ENCODE measurements at places on chromosomes 2 and 18.

DNA sequence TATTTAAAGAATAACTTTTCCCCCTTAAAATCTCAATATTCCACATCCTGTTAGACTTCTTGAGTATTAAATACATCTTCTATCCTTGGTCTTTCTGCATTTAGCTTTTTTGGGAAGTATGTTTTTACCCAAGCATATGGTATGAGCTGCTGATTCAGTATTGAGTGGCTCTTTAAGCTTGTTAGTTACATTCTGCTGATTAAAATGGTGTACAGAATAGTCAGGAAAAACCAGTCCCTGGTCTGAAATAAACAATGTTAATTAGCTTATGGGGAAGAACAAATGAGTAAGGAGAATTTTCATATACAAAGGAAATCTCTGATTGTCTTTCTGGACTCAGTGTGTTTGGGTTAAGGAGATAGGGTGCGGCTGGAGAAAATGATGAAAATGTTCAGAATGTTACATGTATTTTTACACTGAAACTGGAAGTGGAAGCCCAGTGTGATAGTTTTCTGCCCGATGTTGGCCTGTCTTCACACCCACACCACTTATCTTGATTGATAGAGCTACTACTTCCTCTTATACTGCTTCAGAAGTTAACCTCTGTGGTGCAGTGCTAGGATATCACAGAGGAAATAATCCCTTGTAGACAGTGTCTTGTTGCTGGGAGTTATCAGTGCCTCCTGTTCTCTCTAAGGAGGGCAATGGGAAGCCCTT, 84.0 kb downstream of the MSH2 start:
- no peak for DNase-seq

GRCh38 chr2:171308280-171309054, 125.3 kb downstream of the METTL8 start:
- DNase-seq: no peak

DNA sequence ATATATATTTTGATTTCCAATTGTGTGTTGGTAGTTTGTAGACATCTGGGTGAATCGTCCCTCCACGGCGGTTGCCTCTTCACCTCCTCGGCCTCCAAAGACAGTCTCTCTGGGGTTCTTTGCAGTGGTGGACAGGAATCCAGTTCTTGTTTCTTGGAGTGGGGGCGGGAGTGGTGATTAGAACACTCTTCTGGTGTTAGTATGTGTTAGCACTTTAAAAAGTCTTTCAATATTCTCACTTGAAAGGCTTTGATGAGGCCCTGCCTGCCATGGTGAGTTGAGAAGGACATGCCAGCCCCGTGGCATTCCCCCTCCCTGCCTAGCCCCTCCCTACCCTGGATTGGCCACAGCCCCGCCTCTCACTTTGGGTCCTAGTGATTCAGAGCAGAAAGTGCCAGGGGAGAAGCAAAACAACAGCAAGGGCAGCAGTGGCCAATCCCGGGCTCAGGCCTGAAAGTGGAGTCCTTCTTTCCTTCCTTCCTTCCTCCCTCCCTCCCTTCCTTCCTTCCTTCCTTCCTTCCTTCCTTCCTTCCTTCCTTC, 316.8 kb upstream of the HS6ST1 start:
- DNase-seq: no peak

DNA sequence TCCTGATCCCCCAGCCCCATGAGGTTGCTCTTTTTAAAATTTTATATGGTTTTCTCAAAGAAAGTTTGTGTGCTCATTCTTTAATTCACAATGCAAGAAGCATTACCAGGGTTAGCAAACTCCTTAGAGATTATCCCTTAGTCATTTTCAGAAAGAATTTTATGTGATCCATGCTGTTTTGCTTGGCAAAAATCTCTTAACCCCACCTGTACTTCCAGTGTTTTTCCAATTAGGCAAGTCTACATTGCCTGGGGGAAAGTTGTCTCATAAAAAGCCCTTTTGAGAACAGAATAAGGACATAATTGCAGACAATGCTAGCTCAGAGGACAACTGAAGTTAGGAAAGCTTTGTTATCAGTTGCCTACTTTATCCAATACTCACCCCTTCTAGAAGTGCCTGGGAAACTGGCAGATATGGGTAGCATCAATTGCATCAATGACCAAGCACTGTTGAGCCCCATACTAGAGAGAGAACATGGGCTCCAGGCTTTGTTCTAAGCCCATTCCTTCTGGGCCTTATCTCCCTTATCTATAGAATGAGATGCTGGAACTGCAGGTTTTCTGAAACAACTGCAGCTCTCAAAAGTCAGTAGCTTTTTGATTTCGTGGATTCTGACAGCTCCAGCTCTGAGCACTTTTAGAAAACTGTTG, 265.9 kb upstream of the SPHKAP start:
- DNase-seq: no peak

- no peak for DNase-seq
Measured at GRCh38 chr18:49160079-49160930, 209.5 kb upstream of the SMAD7 start.

DNA sequence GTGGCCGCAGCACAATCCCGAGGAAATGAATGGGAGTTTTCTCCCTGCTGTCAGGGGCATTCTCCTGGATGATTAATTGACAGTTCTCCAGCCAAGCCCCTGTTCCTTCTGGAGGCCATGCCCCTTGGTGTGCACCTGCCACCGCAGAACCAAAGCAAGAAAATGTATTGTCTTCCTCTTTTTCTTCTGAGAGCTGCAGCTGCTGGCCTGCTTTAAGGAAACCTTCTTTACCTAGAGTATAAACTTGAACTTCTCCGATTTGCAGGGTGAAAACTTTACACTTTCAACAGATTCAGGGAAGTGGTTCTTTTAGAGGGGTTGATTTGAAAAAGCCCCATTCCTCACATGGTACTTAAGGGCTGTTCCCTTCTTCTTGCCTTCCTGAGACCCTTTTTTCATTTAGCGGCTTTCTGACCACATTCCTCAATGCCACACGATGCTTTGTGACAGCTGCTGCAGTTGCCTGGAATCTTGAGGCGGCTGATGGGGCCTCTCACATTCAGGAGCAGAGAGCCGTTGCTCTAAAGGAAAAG, 402.8 kb downstream of the TXNL1 start:
- DNase-seq: no peak

- no peak for DNase-seq
Measured at GRCh38 chr2:203470371-203470770, 64.7 kb downstream of the RAPH1 start.

GRCh38 chr2:43041173-43041591, 185.2 kb downstream of the ZFP36L2 start:
- no peak for DNase-seq

- no peak for DNase-seq
Measured at GRCh38 chr18:76208678-76209306, 286.2 kb downstream of the ZNF516 start.

GRCh38 chr2:167353605-167354280, 465.5 kb downstream of the XIRP2 start:
- no peak for DNase-seq

DNA sequence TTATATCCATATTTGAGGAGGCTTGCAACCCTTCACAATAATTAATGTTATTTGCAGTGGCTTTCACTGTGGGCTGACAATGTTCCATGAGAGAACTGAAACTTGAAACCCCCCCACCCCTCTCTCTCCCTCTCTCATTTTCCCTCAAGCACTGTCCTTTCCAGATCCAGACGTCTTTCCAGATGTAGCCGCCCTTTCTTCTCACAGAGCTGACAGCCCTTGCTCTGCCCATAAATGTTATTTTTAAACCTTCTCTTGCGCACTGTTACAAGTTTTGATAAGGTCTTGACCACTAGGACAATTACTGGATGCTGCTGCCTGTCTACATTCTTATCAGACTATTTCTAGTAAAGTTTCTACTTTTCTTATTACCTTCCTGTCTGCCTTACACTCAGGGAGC, 91.4 kb upstream of the LINC00305 start:
- DNase-seq: no peak

- no peak for DNase-seq
Measured at GRCh38 chr2:118766871-118767270, 80.6 kb downstream of the EN1 start.

DNA sequence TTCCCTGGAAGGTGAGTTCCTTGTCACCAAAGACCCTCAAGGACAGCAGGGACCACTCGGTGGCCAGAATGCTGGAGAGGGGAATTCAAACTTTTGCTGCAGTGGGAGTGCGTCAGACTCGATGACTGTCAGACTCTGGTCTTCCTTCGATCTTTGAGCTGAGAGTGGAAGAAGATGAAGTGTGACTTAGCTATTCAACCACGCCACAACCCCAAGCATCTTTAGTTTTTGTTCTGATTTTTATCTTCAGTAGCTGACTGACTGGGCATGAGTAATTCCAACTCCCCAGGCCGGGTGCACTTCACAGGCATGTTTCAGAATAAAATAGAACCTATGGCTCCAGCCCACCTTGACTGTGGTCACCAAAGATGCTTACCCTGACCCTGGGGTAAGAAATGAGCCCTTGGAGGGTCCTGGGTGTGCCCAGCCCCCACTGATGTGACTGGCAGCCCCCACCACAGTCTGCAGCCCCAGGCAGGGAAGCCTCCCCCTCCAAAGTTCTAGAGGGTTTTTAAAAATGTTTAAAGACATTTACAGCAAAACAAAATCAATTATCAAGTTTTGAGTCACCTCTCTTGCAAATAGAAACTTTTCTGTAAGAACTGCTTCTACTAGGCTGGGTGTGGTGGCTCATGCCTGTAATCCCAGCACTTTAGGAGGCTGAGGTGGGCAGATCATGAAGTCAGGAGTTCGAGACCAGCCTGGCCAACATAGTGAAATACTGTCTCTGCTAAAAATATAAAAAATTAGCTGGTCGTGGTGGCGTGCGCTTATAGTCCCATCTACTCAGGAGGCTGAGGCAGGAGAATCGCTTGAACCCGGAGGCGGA, 24.9 kb upstream of the YWHAQ start:
- DNase-seq: peak; percentile 10

GRCh38 chr18:65725251-65726050, 25.4 kb upstream of the CDH7 start:
- DNase-seq: no peak

GRCh38 chr2:151728804-151729414, 5.4 kb downstream of the NEB start:
- no peak for DNase-seq

- DNase-seq: no peak
Measured at GRCh38 chr2:12363138-12363537, 353.6 kb upstream of the TRIB2 start.

GRCh38 chr2:105313877-105314276, 15.7 kb downstream of the TGFBRAP1 start:
- no peak for DNase-seq

DNA sequence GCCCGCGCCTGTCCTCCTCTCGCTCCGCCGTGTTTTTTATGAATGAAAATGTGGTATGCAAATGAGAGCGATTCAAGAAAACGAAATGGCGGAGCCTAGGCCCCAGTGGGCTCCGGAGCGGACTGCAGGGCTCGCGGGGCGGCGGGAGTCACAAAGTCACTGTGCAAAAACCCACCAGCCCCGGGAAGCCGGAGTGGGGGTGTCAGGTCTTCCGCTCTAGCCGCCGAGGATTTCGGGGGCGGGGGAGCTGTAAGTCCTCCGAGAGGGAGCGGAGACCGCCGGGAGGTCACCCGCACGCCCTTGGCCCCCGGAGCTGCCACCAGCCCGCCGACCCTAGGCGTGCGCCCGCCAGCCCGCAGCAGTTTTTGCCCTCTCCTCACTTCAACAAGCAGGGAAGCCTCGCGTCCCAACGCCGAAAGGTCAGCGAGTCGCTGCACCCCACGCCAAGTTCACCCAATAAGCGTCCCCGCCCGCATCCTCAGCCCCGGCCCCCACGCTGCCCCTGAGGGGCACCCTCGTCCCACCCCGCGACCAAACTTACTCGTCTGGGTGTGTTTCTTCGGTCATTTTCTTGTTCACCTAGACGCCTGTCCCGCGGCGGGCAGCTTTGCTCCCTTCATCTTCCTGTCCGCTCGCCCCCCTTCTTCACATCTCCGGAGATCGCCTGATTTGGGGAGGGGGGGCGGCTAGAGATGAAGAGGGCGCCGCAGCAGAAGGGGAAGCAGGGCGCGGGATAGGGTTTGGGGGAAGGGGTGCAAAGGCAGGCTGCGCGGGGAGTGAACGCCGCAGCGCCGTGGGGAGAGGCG, 775 bp downstream of the SPRED2 start:
- no peak for DNase-seq

DNA sequence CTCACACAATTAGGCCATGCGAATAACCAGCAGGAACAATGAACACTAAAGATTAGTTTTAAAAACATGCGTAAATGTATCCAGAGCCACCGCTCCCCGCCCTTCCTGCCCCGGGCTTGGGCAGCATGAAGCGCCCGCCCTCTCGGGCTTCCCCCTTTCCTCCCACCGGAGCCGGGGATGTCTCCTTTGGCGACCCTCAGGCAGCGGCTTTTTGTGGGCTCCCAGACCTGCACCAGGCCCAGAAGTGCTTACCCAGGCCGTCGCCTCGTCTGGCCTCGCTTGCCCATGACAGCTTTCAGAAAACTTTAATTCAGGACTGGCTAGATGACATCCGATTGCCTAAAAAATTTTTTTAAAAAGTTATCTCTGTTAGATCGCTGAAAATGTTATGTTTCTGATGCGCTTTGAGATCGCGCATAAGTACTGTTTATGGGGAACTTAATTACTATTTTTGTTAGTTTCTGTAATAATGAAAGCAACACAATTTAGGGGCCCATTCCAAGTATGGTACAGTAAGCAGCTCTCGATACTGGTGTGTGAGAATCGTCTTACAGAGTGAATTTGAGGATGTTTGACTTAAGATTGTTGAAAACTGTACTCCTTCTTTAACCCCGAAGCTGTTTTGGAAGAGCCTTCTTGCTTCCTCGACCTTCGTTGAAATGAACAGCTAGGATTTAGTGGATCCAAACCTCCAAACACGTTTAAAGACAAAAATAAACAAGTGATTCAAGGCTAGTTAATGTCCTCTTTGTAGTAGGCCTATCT, 1.1 kb downstream of the MAP3K20 start:
- no peak for DNase-seq

DNA sequence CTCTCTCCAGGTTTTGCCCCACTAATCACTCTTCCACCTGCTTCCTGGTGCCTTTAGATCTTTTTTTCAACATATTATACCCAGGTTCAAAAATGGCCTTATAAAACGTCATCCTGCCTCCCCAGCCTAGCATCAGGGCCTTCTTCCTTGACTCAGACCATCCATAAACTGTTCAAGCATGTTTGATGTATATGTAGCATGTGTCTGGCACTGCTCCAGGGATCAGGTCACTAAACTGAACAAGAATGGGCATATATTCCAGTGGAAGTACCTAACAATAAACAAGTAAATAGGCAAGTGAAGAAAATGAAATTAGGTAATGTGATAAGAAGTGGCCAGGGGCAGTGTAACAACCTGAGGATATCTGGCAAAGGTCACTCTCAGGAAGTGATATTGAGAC, 141.2 kb downstream of the TRIB2 start:
- DNase-seq: no peak

DNA sequence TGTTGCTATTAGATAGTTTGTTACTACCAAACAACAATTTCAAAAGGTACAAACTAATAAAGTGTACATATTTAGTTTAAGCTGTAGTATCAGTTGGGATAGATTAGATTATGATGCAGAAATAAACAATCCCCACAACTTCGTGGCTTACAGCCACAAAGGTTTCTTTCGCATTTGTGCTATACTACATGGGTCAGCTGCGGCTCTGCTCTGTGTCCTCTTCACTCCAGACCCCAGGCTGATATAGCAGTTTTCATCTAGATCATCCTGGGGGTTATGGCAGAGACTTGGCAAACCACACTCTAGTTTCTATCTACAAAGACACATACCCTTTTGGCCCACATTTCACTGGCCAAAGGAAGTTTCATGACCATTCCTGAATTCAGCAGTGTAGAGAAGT, 108.0 kb upstream of the SP5 start:
- no peak for DNase-seq

Measured in stimulated activated CD4-positive, alpha-beta T cell treated with anti-CD3 and anti-CD28 coated beads, TNF-alpha, amount 100 ng/mL, for 4 hours (primary cell).